ELF-1 (cell line): ENCODE measurements at places on chromosomes 16 and 17.

- DNase-seq: no peak
These were observed 9.1 kb upstream of the BLMH start for GRCh38 chr17:30300818-30301217.

GRCh38 chr16:67561824-67562525 is 351 bp upstream of the CTCF start:
- DNase-seq: peak; percentile 96

GRCh38 chr16:69709456-69710084 is 16.8 kb downstream of the NQO1 start:
- DNase-seq: no peak

GRCh38 chr16:66596986-66597848 is 7.3 kb upstream of the CMTM3 start:
- no peak for DNase-seq

DNA sequence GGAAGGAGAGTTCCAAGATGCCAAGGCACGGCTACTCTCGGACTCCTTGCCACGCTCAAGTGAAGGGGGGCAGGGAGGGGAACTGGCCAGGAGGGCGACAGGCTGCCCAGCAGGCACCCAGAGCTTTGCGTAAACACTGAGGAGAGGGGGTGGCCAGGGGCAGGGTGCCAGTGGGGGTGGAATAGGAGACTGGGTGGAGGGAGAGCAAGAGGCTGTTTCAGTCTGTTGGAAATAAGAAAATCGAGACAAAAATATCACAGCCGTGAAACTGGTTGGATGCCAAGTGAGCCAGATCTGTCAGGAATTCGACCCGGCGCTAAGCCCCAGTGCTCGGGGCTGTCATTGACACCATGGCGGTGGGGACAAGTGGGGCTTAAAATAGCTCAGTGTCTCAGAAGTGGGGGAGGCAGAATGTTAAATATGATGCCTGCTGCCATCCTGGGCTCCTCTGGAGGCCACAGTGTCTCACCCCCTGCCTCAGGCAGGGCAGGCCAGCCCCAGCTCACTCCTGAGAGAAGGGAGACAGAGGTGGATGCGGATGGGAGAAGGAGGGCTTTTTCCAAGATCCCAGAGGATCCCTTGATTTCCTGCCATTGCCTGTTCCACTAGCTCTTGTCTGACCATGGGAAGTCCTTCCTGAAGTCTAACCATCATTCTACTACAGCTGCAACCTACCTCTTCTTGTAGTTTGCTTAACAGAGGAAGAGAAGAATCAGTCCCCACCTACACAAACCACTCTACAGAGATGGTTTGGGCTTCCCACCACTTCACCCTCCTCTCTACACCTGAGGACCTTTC is 9.5 kb downstream of the PNMT start:
- no peak for DNase-seq

DNA sequence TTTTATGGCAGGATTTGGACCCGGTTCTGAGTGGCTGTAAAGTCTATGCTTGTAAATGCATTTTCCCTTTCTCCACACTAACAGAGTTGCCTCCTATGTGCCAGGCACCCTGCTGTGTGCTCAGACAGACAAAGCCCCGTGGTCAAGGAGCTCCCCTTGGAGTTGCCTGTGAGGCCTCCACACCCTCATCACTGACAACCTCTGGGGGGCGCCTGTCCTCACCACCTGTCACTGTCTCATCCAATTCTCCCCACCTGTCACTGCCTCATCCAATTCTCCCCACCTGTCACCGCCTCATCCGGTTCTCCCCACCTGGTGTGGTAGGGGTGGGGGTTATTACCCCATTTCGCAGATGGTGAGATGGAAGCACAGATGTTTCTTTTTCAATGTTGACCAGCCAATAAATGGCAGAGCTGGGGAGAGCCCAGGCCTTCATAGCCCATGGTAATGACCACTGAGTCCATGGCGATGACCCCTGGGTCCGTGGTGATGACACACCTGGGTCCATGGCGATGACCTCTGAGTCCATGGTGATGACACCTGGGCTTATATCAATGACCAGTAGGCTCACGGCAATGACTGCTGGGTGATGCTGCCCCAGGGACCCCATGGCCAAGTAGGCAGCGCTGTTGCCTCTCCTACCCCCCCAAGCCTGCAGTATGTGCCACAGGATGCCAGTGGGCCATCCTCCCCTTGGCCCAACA is 150.1 kb downstream of the IRF8 start:
- no peak for DNase-seq

- DNase-seq: no peak
These were observed 37.4 kb downstream of the SHISA6 start for GRCh38 chr17:11278186-11278991.

- no peak for DNase-seq
These were observed 229.0 kb upstream of the NLRP1 start for GRCh38 chr17:5813357-5813756.

GRCh38 chr16:12341423-12341822 is 364.9 kb downstream of the SNX29 start:
- no peak for DNase-seq

GRCh38 chr17:2396192-2396567 is 4.7 kb downstream of the MNT start:
- DNase-seq: no peak

DNA sequence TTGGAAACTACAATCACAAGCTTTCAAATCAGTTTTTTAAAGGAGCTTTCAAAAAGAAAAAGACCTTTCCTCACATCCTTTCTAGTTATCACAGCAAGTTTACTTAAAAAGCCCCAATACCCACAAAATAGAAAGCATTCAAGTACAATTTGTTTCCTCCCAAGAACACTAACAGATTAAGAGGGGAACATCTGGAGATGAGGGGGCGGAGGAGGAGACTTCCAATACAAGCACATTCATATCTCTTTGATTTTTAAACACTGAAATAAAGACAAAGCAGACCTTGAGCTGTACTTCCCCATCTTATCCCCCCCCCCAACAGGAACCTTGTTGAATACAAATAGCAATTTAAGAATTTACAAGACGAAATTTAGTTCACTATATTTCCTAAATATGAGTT is 2.0 kb downstream of the YWHAE start:
- no peak for DNase-seq

- DNase-seq: no peak
These were observed 1.6 kb downstream of the SUMO2 start for GRCh38 chr17:75181110-75181509.

- peak; percentile 67 for DNase-seq
These were observed 7.9 kb upstream of the SOST start for GRCh38 chr17:43766413-43767052.

GRCh38 chr17:6061290-6061689 is 8.9 kb upstream of the WSCD1 start:
- no peak for DNase-seq

GRCh38 chr16:62665269-62665668 is 629.0 kb upstream of the CDH8 start:
- peak; percentile 67 for DNase-seq

GRCh38 chr16:89811321-89811720 is 5.1 kb downstream of the FANCA start:
- no peak for DNase-seq

DNA sequence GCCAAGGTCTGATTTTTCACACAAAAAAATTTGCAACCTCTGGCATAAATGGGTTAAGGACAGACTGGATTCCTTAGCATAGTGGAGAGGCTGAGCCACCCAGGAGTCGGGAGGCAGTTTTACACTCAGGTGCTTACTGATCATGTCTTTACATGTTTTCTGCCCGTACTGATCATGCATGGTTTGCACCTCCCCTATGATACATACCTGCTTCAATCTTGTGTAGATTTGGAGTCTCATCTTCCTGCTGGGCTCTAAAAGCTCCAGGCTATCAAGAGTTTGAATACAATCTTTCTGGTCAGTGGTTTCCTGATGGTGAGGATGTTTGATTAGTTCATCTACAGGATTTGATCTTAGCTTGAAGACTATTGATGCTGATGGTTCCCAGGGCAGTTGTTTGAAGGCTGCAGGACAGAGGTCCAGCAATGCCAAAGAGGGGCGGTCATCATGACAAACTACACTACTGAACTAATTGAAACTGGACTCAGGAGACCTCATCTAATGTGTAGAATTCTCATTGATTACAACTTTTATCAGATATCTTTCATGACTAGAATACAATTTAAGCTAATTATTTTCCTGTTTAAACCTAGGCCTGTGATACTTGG is 6.9 kb downstream of the C1QBP start:
- no peak for DNase-seq

DNA sequence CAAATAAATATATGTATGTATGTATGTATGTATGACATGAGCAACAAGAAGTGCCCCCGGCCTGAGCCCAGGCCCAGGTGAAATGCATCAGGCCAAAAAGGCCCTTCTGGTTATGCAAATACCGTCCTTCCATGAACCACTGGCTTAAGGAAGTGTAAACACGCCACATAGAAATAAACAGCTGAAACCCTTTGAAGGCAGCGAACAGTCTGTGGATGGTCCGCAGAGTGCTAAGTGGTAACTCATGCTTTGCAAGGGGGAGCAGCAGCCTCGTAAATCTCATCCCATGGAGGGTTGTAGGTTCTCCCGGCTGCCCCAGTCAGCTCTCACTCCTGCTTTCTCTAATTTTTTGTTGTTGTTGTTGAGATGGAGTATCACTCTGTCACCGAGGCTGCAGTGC is 36.7 kb downstream of the COTL1 start:
- DNase-seq: no peak

- DNase-seq: no peak
These were observed 572.1 kb upstream of the PSMD7 start for GRCh38 chr16:73724503-73724902.

GRCh38 chr17:80790021-80790765 is 201.4 kb upstream of the CHMP6 start:
- no peak for DNase-seq

GRCh38 chr17:61326330-61326729 is 73.3 kb upstream of the TBX2 start:
- DNase-seq: no peak

GRCh38 chr17:50527155-50527762 is 5.3 kb upstream of the EPN3 start:
- DNase-seq: no peak

DNA sequence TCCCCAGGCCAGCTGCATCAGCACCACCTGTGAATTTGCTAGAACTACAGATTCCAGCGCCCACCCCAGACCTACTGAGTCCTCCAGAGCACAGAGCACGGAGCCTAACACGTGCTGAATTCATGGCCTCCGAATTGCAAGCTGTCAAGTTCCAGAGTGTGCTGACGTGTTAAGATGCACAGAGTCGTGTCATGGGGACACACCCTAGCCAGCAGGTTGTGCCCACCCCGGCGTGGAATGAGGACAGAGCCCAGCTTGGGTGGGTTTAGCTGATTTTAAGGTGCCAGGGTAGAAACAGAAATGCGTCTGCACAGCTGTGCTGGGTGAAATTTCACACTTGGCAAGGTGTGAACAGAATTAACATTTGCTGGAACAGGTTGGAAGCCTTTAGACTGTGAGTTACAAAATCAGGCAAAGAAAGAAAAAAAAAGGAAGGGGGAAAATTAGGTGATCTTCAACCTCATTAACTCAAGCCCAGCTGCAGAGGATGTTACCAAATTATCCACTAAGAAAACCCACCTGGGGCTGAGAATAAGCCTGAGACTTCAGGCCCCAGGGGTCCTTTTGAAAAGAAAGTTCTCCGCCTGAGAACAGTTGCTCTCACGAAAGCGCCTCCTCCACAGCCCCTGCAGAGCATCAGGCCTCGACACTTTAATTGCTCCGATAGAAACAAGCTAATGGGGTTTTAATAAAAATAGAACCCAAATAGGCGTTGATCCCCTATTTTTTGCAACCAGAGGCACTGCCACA is 27.1 kb downstream of the GINS3 start:
- peak; percentile 46 for DNase-seq

GRCh38 chr16:6160303-6160702 is 1062.7 kb upstream of the EEF2KMT start:
- no peak for DNase-seq

DNA sequence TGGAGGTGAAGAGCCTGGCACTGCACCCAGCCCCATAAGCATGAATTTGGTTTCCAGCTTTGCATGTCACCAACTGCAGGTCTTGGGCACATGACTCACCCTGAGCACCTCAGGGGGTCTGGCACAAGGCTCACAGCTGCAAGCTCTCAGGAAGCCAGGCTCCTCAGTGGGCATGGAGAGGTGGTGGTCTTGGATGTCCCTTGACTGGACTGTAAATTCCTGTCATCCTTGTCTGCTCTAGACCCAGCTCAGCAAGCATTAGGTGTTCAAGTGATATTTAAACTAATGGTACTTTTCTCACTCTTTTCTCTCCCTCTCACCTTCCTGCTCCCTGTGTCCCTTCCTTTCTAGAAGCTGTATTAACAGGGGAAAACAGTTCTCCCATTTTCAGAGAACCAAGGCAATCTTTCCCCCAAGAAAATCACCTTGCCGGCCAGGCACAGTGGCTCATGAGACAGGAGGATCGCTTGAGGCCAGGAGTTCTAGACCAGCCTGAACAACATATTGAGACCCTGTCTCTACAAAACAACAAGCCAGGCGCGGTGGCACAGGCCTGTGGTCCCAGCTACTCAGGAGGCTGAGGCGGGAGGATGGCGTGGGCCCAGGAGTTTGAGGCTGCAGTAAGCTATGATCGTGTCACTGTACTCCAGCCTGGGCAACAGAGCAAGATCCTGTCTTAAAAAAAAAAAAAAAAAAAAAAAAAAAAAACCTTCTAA is 5.1 kb upstream of the KIFC3 start:
- DNase-seq: no peak

- DNase-seq: no peak
These were observed 3.6 kb downstream of the MAP2K4 start for GRCh38 chr17:12024327-12024726.

GRCh38 chr17:80738987-80739730 is 194.5 kb downstream of the RPTOR start:
- DNase-seq: no peak

- peak; percentile 77 for DNase-seq
These were observed 46.6 kb upstream of the NUDT7 start for GRCh38 chr16:77675464-77676324.

- DNase-seq: no peak
These were observed 414.4 kb downstream of the UTP18 start for GRCh38 chr17:51674579-51675255.

DNA sequence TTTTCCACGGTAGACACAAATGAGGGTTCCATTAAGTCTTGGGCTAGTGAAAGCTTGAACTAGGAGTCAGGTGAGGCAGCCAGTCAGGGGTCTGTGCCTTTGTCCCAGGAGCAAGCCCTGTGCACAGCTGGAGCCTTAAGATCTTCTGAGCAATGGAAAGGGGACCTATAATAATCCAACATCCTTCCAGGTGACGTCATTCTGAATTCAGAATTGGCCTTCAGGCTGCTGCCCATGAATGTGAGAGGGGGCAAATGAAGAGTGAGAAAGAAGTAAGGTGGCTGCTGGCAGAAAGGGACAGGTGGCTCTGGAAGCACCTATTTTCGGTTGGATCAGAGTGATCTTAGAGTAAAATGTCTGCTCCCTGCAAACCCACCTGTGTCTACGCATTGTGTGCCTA is 488.1 kb upstream of the CDH5 start:
- no peak for DNase-seq
